ENCODE measurements at places on chromosomes 3 and 15. TPM values are rescaled to one million over a fixed set of nuclear protein-coding genes. Genes with fewer than 3 reads are reported as not detected.

The ITGA11 gene
- total RNA-seq, result 0.95 TPM

The PLXNB1 gene
- 3.8 TPM for total RNA-seq

DNA sequence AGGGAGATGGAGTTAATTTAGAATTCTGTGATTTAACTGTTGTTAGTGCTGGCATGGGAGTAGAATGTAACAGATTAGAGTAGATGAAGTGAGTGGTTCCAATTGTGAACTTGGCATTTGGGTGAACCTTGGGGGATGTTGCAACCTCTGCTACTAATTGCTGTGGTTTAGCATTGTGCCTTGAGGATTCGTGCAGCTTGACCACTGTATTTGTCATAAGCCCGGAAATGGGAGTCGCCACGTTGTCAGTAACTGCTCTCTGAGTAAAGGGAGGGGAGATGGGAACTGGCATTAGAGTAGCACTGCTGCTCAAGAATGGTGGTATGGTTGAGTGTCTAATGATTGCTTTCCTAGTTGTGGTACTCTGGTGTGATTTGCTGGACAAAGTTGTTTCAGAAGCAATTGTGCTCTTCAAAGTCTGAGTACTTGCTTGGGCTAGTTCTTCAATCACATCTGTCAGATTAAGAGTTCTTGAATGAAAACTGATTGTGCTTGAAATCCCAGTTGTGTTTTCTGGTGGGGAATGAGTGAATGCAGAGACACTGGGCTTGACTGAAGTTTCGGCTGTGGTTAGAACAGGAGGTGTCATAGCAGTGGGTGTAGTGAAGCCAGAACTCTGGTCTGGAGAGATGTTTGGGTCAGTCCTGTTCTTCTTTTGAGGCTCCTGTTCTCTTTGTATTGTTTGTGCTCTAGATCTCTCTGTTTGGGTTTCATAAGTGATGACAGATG lies 15.4 kb downstream of the IGSF10 start:
- ATAC-seq, result no peak

The ERICH6 gene
- not detected for total RNA-seq

DNA sequence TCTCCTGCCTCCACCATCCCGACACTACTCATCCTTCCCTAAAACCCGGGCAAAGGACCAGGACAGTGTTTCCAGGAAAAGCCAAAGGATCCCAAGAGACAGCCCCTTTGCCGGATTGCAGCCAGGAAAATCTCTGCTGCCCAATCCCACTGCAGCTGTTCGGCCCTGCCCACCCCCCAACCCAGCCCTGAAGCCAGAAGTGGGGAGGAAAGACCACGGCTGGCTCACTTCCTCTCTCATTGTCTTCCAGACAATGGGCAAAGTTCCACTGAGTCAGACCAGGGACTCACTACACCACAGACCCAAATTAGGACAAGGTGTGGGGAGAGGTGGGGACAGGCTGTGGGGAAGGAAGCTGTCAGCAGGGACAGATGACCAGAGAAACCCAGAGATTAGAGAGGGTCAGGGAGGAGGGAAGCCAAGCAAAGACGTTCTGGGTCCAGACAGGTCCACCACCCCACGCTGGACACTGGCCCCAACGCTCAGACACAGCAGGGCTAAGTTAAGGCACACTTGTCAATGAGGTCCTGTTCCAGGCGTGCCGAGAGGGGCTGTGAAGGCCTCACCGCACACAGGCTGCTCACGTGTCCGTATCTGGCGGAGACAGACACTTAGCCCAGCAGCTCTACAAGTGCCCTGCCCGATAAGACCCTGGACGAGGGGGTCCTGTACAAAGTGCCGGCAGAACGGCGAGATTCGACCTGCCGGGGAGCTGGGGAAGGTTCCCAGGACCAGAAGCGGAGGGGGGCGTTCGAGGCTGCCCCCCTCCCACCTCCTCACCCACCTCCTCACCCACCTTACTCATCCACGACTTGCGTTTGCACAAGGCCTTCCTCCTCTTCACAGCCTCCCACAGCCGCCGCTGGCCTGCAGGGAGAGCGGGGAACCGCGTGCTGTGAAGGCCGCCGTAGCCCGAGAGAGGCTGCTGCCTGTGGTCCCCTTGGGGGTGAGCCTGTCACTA lies 21.9 kb downstream of the TNK2 start:
- peak; percentile 28 for ATAC-seq

DNA sequence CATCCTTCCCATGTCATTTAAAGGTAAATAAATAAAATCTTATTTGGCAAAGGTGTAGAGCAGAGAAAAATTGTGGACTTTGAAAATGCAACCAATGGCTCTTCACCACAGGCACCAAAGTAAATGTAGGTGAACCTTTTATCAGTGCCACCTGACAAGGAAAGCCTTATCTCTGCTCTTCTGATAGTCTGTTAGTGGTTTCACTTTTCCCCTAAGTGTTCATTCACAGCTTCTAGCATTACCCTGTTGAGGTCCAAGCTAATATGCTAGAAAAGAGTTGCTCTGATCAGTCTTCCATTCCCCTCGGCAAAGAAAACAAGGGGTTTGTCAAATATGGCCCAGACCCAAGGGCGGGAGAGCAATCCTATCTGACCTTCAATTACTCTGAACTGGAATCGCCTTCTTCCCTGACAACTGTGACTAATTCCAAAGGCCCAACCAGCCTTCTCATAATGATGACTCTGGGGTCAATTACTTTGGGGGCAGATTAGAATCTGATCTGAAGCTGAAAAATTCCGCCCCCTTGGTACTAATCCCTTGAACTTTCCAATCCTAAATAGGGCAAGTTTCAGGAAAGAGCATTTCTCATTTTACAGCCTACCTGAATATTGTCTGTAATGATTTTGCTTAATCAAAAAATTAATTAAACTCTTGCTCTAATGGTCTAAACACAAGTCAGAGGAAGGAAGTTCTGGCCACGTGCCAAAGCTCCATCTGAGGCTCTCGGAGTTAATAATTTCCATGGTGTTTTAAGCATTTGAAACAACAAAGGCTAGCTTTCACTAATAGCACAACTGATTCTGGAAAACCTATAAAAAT lies 52.4 kb downstream of the SETMAR start:
- no peak for ATAC-seq

GRCh38 chr3:188349351-188349901 lies 195.5 kb downstream of the LPP start:
- ATAC-seq, result no peak

DNA sequence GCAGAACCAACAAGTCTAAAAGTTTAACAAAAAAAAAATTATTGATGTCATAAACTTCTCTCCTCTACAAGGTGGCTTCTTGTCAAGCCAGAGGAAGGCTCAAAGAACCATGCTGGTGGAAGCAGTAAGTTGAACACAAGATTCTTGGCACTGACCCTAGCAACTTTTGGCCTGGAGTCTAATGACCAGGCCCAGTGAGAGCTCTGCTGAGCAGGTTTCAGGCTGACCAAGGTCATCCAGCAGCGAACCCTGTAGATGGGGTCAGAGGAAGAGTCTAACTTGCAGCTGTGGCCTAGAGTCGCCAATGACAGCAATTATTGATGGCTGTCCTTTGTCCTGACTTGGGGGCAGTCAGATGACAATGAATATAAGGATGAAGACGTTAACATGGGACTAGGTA lies 43.1 kb upstream of the PDZRN3 start:
- ATAC-seq, result no peak

The TM6SF1 gene
- total RNA-seq, result 0.61 TPM

- ATAC-seq, result no peak
Measured at GRCh38 chr15:35442742-35443141, 103.2 kb downstream of the DPH6 start.

GRCh38 chr15:40618906-40619305 lies 24.9 kb downstream of the KNL1 start:
- no peak for ATAC-seq

The PRTG gene
- not detected for total RNA-seq

DNA sequence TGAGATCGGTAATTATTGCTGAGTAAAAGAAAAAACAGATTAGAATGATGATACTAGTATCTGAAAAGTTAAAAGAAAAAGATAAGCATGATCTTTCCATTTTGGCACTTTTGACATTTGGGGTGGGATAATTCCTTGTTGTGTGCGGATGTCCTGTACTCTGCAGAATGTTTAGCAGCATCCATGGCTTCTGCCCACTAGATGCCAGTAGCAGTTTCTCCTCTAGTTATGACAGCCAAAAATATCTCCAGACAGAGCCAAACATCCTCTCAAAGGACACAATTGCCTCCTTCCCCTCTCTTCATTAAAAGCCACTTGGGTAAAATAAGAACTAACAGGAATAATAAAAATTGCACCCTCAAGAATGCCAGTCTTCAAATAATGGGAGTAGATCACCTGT lies 468.8 kb upstream of the GRM7 start:
- no peak for ATAC-seq

The ST3GAL6 gene
- not detected for total RNA-seq

DNA sequence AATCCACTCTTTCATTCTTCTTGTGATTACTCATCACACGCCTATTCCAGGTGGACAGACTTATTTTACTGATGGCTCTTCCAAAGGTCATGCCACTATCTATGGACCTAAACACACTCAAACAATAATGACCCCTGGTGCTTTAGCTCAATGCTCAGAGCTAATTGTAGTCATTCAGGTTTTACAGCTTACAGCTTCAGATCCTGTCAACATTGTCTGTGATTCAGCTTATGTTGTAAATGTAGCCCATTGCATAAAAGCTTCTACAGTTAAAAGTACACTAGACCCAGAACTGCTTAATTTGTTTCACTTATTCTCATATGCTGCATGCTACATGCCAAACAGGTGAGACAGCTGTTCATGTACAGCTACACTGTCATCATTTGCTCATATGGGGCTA lies 49.2 kb downstream of the LSM3 start:
- no peak for ATAC-seq

The CCRL2 gene
- total RNA-seq, result 2.1 TPM

The NEO1 gene
- 8.9 TPM for total RNA-seq

The ARGFX gene
- not detected for total RNA-seq

The PDZRN3 gene
- not detected for total RNA-seq

The REC114 gene
- total RNA-seq, result not detected

- ATAC-seq, result no peak
Measured at GRCh38 chr3:155316426-155316825, 22.9 kb upstream of the STRIT1 start.

All from activated T-helper 17 cell treated with anti-CD3 and anti-CD28 coated beads, Interleukin-2, amount 50 U/mL, for 72 hours (primary cell).